ENCODE measurements at places on chromosomes 2 and 18. TPM values are rescaled to one million over a fixed set of nuclear protein-coding genes. Genes with fewer than 3 reads are reported as not detected.

DNA sequence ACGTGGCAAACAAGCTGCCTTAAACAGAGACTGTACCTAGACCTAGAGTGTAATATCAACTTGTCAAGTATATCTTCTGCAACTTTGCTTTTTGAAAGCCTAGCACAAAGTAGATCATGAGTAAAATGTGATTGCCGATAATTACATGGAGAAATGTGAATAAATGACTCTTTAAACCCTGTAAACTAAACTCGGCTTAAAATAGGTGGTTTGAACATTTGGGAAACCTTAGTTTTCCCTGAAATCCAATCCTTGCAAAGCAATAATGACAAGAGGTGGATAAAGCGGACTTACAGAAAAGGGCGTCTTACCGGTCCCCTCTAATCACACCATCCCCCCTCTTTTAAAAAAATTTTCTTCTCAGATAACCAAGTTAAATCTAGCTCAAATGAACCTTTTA, 549 bp upstream of the PSMD14 start:
- ATAC-seq = no peak

DNA sequence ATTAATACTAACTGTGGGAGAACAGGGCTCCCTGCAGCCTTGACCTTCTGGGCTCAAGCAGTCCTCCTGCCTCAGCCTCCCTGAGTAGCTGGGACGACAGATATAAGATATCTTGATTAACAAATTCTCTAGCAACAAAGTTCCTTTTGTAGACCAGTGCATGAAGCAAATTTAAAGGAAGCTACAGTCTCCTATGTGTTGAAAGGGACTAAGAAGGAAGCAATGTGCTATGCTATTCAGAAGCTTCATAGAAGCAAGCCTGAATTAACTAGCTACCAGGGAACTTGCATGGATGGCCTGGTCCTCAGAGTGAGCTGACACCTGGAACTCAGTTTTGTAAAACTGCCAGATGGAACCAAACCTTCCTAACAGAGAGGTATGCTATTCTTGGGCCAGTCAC, 33.2 kb downstream of the RAPH1 start:
- no peak for ATAC-seq

GRCh38 chr2:237299906-237300305, 114.1 kb downstream of the COL6A3 start:
- ATAC-seq = peak; percentile 88

CPS1 gene
- total RNA-seq = 4.7 TPM

DNA sequence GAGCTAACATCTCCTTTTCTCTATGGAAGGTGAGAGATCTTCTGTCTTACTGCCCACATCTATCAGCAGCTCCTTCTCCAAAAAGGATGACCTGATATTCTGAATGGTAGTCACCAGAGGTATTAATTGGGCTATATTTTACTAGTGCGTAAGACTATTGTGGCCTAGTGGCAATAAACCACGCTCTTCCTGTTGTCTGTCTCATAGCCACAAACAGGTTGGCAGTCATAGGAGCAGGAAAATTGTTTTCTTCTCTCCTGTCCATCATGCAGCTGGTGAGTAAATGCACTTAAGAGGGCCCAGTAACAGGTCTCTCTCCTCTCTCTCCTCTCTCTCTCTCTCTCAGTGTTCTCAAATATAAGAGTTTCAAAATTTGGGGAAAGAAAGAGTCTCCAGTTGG, 856.8 kb upstream of the ACVR2A start:
- no peak for ATAC-seq

GRCh38 chr18:44245019-44245418, 435.7 kb upstream of the SETBP1 start:
- no peak for ATAC-seq

DNA sequence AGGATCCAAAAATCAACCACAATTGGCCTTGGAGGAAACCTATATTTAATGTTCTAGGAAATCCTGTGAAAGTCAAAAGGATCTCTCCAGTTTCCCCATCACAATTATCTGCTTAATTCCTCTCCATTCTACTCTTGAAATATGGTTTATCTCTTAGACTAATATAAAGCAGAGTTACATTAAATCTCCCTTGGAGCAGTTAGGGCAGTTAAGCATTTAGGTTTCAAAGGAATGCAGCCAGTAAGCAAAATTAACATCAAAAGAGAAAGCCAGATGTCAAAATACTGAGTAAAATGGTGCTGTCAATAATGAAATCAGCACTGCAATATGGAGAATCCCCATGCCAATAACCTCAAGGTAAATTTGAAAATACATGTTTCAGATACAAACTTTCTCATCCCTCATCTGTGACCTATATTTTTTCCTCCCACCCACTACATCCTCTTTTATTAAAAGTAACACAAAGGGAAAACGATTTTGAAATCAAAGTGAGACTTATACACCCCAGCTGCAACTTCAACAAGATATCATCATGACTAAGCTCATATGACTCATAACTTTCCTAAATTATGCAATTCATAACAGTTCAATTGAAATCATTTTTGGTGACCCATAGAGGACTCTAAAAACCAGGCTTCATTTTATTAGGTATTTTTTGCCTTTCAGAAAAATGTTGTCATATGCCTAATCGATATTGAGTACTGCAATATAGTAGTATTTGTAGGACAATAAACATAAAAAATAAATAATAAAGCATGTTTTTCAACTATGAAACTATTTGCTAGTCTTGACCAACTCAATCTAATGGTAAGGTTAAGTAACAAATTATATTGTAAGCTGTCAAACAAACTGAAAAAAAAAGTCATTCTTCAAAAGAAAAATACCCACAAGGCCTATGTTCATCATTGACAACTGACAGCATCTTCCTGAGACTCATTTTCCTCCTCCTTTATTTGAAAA, 3.1 kb downstream of the ADAM17 start:
- peak; percentile 22 for ATAC-seq

Data from esophagus mucosa (tissue), 1 donor.